ENCODE measurements at places on chromosomes 11 and 22.

- no peak for DNase-seq
These were observed 38.2 kb downstream of the ZNRF3 start for GRCh38 chr22:28921585-28921879.

- DNase-seq = no peak
These were observed 18.1 kb downstream of the PPP6R2 start for GRCh38 chr22:50361222-50361621.

DNA sequence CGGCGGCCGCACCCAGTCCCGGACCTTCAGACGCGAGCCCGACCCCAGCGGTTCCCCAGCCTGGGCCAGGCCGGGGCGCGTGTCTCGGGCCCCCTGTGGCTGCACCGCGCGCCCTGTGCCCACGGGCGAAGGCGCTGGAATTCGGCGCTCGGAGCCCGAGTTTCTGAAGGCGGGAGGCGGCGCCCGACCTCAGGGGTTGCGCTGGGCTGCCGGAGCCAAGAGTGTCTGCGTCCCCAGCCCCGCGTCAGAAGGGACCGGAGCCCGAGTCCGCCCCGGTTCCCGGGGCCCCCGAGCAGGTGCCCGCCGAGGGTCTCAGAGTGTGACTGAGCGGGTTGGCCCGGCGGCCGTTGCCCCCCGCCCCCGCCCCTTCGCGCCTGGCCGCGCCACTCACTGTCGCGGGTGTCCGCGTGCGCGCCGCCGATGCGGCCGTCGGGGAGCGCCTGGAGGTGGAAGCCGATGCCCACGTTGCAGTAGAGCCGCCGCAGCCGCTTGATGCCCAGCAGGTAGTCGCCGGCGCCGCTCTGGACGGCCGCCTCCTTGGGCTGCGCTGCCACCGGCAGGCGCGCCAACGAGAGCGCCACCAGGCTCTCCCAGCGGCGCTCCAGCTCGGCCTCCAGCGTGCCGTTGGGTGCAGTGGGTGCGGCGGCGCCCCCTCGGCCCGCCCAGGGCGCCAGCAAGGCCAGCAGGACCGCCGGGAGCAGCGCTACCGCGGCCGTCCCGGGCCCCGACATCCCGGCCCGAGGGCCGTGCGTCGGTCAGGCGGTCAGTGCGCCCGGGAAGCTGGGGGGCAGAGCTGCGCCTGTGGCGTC lies 583 bp downstream of the FGF4 start:
- no peak for DNase-seq

DNA sequence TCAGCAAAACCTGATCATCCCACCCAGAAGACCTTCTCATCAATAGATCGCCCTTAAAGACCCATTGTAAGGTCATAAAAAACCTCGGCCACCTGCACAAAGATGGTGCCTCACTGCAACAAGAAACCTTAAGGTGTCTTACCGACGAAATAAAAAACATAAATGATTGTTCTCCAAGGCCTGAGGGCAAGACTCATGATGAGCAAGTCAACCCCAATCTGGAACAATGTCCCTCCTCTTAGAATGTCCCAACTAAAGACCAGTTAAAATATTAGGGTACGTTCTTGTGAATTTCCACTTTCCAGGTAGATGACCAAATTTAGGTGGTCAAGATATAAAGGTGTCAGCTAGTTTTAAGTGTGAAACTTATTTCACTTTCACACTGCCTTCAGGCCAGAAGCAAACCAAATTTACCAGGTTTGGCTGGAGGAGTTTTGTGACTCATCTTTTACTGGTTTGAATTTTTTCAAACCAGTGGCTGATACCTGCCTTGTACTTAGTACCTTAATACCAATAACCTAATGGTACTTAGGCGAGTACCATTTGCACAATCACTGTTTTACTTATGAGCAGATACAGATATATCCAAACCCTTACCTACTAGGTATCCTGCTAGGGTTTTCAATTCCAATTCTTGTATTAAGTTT lies 14.9 kb downstream of the KDELR3 start:
- no peak for DNase-seq

- no peak for DNase-seq
These were observed 812 bp downstream of the JAM3 start for GRCh38 chr11:134069426-134070341.

DNA sequence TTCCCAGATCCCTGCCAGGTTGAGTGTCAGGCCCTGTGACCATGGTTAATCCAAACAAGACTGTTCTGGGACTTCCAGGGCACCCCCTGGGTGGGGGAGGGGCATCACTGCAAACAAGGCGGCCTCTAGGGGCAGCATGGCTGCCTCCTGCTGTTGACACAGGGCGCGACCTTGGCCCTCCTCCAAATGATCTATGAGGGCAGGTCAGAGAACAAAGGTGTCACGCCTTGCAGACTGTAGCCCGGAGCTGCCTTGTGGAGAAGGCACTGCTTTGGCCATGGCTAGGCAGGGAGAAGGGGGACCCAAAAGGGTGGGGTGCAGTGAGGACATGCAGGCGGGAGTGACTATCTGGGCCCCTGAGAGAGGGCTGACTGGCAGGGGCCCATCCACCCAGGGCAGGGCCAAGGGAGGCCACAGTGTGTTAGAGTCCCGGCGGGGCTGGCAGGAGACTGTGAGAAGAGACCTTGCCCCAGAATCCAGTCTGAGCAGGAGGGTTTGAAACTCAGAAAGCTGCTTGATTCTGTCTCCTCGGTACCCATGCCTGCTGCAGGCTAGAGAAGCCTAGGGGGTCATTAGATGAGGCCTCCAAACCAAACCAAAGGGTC lies 35.6 kb downstream of the KCNC1 start:
- no peak for DNase-seq

GRCh38 chr22:22395245-22395644 lies 113.3 kb downstream of the ZNF280B start:
- no peak for DNase-seq

DNA sequence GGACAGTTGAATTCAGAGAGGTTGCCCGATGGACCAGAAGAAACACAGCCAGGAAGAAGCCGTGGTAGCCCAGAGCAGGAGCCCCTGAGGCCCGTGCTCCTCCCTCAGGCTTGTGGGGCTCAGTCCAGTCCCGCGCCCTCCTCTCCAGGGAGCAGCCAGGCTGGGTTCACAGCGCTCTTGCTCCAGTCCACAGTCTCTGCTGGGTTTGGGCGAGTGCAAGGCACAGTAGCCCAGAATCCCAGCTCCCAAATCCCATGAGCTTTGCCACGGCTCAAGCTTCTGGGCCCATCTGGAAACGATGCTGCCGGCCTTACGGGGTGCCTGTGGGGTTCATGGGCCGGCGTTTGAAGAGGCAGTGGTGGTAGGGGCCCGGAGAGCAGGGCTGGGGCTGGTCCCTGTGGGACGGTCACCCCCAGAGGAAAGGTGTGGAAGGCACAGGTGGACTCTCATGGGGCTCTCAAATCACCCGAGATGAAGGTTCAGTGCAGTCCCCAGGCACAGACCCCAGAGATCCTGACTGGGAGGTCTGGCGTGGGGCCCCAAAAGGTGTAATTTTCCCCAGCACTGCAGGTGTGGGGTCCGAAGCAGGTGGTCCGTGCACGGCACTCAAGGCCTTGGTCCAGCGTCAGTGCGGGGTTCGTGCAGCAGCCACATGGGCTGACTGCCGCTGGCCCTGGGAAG lies 30.6 kb upstream of the ATXN10 start:
- DNase-seq = no peak

Measured in stimulated activated CD4-positive, alpha-beta T cell treated with anti-CD3 and anti-CD28 coated beads, Interleukin-1b, Interleukin-23, amount 100 ng/mL, for 1 hour (primary cell).